ENCODE measurements at places on chromosomes 1 and 21. TPM values are rescaled to one million over a fixed set of nuclear protein-coding genes. Genes with fewer than 3 reads are reported as not detected.

Gene CDK18
- 0.32 TPM for total RNA-seq

DNA sequence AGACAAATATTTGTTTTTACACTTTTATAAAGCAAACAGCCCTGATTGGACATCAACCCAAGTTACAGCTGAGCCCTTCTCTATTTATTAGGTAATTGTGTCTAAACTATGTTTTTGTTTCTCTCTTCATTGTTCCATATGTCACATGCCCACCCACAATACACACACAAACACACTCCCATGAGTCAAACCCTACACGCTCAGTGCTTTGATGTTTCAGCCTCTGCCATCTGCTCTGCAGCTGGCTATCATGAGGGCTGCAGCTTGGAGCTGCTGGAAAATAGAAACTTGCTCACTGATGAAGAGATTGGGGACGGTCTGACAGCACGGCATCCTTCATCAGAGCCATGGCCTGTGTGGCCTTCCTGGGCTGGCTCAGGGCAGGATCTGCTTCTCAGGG is 41.7 kb downstream of the PSMG1 start:
- no peak overlapping the region for H3K27ac ChIP-seq
- no peaks in the 10 kb centered on the region for H3K4me1 ChIP-seq
- H3K4me3 ChIP-seq = no peak overlapping the region
- DNase-seq = no peak

Gene SLC25A34
- 0.76 TPM for total RNA-seq

- H3K4me3 ChIP-seq = no peak overlapping the region
- H3K4me1 ChIP-seq = no peaks in the 10 kb centered on the region
- no peaks in the 10 kb centered on the region for H3K27me3 ChIP-seq
These were observed 492.0 kb upstream of the USP24 start for GRCh38 chr1:55707196-55707595.

GRCh38 chr1:167627615-167627864 is 2.5 kb upstream of the RCSD1 start:
- no peaks in the 10 kb centered on the region for H3K36me3 ChIP-seq
- no peaks in the 10 kb centered on the region for H3K4me1 ChIP-seq
- no peak for DNase-seq

DNA sequence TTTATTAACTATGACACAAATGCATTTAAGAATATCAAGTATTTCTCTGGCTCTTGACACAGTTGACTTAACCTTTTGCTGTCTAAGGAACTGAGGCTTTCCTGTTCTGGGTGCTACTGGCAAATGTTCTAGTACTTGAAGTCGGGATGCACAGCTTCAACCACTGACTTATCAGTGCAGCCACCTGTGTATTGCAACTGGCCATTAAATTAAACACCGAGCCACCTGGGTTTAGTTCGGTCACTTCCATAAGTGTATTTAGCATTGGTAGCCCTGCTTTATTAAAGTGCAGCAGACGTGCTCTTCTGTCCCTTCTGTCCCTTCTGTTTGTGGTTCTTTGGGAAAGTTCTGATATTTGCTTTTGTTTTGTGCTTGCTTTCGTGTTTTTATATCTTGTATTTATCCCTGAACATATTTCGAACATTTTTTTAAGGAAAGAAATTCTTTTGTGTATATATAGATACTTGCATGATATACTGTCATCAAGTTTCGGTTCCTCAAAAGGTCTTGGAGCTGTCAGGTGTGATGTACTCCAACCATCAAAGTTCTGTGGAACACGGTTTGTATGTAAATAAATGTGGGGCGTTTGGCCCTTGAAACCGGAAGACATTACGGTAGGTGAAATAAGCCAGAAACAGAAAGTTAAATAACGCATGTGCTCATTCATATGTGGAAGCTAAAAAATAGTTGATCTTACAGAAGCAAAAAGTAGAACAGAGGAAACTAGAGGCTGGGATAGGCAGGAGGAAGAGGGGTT is 297.9 kb upstream of the GREM2 start:
- no peaks in the 10 kb centered on the region for H3K27me3 ChIP-seq
- no peak for DNase-seq
- H3K27ac ChIP-seq = no peak overlapping the region
- H3K36me3 ChIP-seq = no peaks in the 10 kb centered on the region
- H3K4me1 ChIP-seq = no peaks in the 10 kb centered on the region

Gene SELL
- total RNA-seq = 0.67 TPM

- H3K36me3 ChIP-seq = peaks cover 21% of the 10 kb centered on the region
- H3K27me3 ChIP-seq = no peaks in the 10 kb centered on the region
- H3K27ac ChIP-seq = no peak overlapping the region
- no peak overlapping the region for H3K4me3 ChIP-seq
These were observed 6.8 kb downstream of the RRAGC start for GRCh38 chr1:38852780-38853179.

GRCh38 chr1:246836209-246836966 is 95.4 kb downstream of the AHCTF1 start:
- H3K4me3 ChIP-seq = no peak overlapping the region
- H3K4me1 ChIP-seq = peaks cover 4% of the 10 kb centered on the region
- no peak overlapping the region for H3K27ac ChIP-seq
- DNase-seq = no peak
- H3K36me3 ChIP-seq = no peaks in the 10 kb centered on the region
- no peaks in the 10 kb centered on the region for H3K27me3 ChIP-seq

DNA sequence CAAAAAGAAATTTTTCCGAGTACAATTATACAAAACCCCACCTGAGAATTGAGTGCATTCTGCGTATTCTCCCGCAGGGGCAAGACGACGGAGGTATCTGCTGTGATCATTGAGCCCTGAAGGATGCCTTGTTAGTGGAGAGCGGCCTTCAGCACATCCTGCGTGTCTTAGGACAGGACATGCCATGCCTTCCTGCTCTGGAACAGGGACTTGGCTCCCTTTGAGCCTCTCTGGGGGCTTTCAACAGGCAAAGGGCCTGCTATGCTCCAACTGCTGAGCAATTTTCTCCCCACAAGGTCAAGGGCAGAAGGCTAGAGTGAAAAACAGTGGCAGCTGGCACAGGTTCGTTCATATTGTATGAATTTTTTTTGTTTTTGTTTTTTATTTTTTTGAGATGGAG is 52.4 kb downstream of the TOR1AIP2 start:
- DNase-seq = no peak
- H3K4me1 ChIP-seq = no peaks in the 10 kb centered on the region
- H3K27me3 ChIP-seq = peaks cover 7% of the 10 kb centered on the region
- H3K36me3 ChIP-seq = no peaks in the 10 kb centered on the region

DNA sequence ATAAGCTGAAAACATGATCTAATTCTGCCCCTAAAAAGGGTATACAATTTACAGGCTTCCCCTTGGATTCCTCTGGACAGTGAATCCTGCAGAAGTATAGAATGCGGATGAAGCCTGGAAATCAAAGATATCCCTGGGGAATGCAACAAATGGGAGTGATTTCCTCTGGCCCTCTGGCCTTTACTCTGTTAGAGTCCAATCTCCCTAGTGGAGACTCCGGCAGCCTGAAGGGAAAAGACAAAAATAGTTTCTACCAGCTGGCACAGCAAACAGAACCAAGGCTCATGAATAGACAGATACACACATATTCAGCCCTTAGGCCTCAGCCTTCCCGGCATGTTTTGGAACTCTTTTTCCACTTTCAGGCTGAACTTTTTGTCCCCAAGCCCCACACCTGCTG is 3.9 kb upstream of the LRRC52 start:
- peaks cover 5% of the 10 kb centered on the region for H3K27me3 ChIP-seq
- no peak overlapping the region for H3K27ac ChIP-seq
- H3K4me1 ChIP-seq = no peaks in the 10 kb centered on the region
- DNase-seq = no peak
- no peak overlapping the region for H3K4me3 ChIP-seq

GRCh38 chr1:51897699-51898031 is 19.1 kb upstream of the NRDC start:
- H3K36me3 ChIP-seq = no peaks in the 10 kb centered on the region
- peak overlapping the region; percentile 93 for H3K27ac ChIP-seq
- H3K4me1 ChIP-seq = peaks cover 23% of the 10 kb centered on the region
- peak; percentile 83 for DNase-seq
- H3K4me3 ChIP-seq = no peak overlapping the region
- H3K27me3 ChIP-seq = no peaks in the 10 kb centered on the region

- H3K27me3 ChIP-seq = peaks cover 1% of the 10 kb centered on the region
- H3K4me3 ChIP-seq = no peak overlapping the region
- DNase-seq = no peak
- no peak overlapping the region for H3K27ac ChIP-seq
- H3K4me1 ChIP-seq = no peaks in the 10 kb centered on the region
- H3K36me3 ChIP-seq = no peaks in the 10 kb centered on the region
These were observed 14.6 kb upstream of the ACBD3 start for GRCh38 chr1:226201029-226201593.

GRCh38 chr1:13801655-13802486 is 101.9 kb downstream of the PRDM2 start:
- no peak overlapping the region for H3K4me3 ChIP-seq
- no peaks in the 10 kb centered on the region for H3K4me1 ChIP-seq
- H3K27me3 ChIP-seq = no peaks in the 10 kb centered on the region
- no peak for DNase-seq

DNA sequence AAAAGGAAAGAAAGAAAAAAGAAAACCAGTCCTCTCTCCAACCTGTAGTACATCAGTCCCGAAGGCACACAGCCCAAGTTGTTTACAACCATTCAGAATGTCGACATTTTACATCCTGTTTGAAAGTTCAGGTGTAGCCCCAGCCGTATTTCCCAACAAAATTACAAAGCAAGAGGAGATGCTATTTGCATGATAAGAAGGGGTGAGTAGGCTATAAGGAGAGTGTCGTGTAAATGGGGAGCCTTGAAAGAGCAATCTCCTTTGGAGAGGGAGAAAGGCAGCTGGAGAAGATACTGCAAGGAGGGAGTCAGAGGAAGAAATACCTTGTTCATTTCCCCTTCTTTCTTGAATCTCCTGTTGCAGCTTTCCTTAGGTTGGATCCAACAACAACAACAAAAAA is 35.5 kb upstream of the DENND1B start:
- H3K4me3 ChIP-seq = no peak overlapping the region
- H3K27me3 ChIP-seq = no peaks in the 10 kb centered on the region
- no peak overlapping the region for H3K27ac ChIP-seq
- DNase-seq = no peak
